ENCODE measurements at places on chromosomes 1 and 21.

GRCh38 chr1:246726881-246727280 lies 2.7 kb downstream of the SCCPDH start:
- no peak for DNase-seq

DNA sequence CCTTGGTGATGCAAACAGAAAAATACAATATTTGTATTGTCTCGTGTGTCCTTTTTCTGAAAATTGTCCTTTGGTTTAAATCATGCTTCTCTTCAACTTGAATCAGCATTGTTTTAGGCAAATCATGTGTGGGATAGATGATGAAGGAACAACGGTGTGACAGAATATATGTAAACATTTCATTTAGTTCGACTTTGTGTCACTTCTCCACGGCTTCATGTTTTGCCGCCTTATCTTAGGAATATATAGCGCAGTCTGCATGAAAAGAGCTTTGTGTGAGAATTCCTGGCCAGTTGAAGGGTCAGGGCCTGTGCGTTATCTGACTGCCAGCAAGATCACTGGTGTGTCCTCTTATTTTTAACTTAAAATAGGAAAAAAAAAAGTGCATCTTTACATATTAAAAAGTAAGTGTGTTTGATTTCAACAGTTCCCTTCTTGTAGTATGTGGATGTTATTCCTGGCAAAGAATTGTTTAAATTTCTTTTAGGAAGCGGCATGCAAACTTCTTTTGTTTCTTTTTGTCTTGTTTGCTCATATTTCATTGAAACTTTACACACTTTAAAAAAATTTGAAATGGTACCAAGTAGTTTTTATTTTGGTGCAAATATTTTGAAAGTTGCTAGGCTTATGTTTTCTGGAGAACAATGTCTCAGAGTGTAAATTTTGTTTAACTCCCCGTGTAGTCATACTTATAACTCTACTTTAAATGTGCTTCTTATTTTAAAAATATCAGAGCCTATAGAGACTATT lies 465.2 kb downstream of the USP25 start:
- DNase-seq = no peak

GRCh38 chr1:56576880-56577405 lies 2.4 kb downstream of the PLPP3 start:
- DNase-seq = no peak

DNA sequence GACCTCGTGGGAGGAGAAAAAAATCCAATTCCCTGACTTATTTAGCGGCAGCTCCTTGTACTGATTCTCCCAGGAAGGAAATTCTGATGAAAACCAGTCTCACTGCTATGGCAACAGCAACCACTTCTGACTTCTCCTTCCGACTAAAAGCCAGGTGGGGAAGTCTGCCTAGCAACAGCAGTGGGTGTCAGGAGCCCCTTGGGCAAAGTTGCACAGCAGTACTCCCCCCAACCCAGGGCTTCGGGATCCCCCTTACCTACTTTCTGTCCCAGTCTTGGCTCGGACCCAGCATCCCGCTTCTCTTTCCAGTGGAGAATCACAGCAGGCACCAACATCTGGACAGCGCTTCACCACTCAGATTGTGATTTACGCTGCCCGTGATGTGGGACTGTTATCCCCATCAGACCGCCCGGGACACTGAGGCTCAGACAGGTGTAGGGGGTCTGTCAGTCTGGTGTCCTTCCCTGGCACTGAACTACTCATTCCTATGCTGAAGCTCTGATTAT lies 24.6 kb downstream of the NKAIN1 start:
- no peak for DNase-seq

- no peak for DNase-seq
These were observed 25.0 kb downstream of the TATDN3 start for GRCh38 chr1:212816567-212817278.

DNA sequence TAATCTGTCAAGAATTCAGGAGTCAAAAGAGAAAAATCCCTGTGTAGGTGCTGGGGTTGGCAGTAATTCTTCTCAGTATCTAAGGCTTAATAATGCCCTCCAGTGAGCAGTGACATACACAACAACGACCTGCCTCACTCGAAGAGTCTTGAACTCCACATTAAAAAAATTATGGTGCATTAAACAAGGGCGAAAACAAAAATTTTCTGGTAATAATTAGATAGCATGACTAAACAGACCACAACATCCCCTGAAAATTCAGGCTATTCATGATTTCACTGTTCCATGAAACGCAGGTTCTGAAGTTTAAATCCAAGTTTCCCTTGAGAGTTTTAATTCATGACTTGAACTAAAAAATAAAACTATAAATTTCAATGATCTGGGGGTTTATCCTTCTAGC lies 5.1 kb downstream of the SRSF4 start:
- DNase-seq = no peak
